ENCODE measurements at places on chromosomes 3 and 15.

DNA sequence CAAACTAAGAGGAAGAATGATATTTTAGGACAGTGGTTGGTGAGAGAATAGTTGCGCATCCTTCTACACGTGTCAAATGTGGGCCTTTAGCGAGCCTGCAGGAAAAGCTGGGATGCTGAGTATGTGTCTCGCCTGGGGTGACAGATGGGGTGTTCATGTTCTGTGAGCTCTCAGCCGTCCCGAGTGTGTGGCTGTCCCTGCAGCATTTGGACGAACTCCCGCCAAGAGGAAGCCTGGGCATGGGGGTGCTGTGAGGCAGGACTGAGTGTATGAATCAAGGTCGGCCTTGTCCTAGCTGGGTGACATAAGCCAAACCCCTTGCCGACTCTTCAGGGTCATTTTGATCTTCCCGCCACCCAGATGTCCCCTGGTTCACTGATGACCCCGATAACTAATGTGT lies 94.8 kb downstream of the CACNA1D start:
- DNase-seq, result no peak

- no peak for DNase-seq
Measured at GRCh38 chr15:56051676-56052075, 58.3 kb upstream of the NEDD4 start.

- DNase-seq, result no peak
Measured at GRCh38 chr3:67018105-67018788, 20.1 kb downstream of the KBTBD8 start.

DNA sequence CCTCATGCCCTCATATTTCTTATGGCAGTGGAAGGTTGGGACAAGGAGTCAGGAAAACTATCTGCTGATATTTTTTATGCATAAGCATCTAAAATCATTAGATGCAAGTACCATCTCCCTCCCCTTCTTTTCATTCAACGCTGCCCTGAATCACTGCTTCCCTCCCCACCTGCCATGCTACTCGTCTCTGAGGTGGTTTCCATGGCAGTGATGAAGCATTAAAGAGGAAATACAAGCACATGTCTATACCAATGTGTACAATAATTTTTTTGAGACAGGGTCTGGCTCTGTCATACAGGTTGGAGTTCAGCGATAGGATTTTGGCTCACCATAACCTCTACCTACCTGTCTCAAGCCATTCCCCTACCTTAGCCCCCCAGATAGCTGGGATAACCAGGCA lies 67.5 kb upstream of the SETMAR start:
- DNase-seq, result no peak

DNA sequence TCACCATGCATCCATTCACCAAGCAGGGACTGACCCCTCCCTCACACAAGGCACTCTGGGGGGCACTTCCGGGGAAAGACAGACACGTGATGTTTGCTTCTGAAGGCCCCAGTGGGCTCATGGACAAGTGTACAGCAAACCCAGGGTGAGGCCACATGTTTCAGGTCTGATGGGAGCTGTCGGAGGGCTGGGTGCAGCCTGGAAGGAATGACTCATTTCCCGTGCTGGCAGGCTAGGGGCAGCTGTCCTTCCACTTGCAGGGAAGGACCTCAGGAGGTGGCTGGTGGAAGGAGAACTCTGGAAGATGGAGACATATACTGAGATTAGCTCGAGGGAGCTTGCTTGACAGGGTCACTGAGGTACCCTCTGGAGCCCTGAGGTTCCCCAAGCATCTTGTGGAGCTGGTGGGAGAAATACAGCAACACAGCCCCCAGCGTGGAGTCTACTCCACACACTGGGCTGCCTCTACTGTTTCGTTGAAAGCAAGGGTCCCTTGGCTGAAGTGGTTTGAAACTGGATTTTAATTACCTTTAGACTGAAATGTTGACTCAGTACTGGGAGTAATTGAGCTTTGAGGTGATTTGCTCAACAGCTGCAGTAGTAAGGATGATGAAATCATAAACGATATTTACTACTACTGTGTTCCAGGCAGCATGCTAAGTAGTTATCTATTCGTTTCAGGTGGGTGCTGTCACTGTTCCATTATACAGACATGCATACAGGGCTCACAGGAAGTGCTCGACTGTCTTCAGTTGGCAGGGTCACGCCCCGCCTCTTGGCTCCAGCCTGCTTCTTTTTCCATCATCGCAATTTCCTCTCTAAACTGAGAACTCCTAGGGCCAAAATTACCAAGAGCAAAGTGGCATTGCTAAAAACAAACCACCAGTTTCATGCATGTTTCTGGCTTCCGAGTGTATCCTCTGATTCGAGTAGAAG lies 230.4 kb downstream of the ADAMTS17 start:
- DNase-seq, result no peak

GRCh38 chr15:82047453-82048400 lies 1.9 kb upstream of the MEX3B start:
- no peak for DNase-seq

DNA sequence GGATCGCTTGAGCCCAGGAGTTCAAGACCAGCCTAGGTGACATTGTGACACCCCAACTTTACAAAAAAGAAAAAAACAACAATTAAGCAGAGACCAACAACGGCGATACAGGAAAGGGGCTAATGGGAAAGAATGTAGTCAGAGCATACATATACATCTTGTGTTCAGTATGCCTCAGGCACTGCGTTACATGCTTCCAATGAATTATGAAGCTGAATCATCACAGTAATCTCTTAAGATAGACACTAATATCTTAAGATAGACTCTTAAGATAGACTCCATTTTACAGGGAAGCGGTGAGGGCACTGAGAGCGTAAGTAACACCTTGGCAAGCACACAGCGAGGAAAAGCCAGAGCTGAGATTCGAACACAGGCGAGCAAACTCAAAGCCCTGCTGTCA lies 6.1 kb upstream of the LDHAL6B start:
- DNase-seq, result no peak

DNA sequence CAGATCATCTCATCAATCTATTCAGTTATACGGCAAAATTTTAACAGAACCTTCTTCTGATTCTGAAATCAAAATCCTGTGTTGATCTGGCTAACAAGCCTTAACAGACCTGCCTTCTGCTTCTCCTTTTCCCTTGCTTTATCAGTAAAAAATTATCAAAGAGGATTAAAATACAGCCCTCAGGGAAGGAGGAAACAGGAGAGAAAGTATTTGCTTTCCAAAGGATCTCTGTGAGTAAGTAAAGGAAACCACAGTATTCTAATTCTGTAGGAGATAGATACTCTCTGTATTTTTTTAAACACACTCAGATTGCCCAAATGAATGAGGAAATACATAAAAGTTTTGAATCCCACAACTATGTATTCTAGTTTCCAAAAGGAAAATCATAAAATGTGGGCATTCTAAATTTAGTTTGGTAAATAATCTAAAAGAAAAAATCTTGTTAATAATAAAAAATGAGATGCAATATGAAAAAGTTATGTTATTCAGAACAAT lies 221.8 kb downstream of the ZIC1 start:
- no peak for DNase-seq

DNA sequence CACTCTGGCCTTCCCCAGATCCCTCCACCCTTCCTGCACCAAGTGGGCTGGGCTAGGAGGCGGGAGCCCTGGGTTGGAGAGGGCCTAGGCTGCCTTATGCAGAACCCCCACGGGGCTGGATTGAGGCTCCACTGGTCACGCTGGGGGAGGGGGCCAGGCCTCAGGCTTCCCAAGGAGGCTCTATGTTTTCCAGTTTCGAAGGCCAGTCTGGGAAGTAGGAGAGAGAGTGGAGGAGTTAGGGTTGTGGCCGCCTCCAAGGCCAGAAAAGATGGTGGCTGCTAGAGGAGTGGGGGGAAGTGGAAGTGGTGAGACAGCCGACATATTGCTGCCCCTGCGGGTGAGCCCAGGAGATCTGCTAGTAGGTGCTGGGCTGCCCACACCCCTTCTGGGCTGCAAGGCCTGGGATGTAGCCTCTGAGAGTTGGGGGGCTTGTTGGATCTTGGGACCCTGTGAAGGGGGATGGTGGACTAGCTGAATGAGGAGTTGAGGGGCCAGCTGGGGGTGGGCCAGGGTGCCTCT lies 1.2 kb downstream of the GNAI2 start:
- DNase-seq, result peak; percentile 25

- no peak for DNase-seq
Measured at GRCh38 chr3:133246119-133246518, 153.7 kb upstream of the BFSP2 start.

GRCh38 chr15:77508541-77509243 lies 88.0 kb downstream of the HMG20A start:
- no peak for DNase-seq

GRCh38 chr3:37999836-38000235 lies 9.2 kb downstream of the VILL start:
- DNase-seq, result peak; percentile 7

GRCh38 chr3:172698631-172699030 lies 12.2 kb downstream of the NCEH1 start:
- DNase-seq, result no peak

- no peak for DNase-seq
Measured at GRCh38 chr3:185935465-185936272, 2.1 kb downstream of the TRA2B start.

GRCh38 chr15:35181538-35181937 lies 96.4 kb upstream of the NANOGP8 start:
- no peak for DNase-seq

DNA sequence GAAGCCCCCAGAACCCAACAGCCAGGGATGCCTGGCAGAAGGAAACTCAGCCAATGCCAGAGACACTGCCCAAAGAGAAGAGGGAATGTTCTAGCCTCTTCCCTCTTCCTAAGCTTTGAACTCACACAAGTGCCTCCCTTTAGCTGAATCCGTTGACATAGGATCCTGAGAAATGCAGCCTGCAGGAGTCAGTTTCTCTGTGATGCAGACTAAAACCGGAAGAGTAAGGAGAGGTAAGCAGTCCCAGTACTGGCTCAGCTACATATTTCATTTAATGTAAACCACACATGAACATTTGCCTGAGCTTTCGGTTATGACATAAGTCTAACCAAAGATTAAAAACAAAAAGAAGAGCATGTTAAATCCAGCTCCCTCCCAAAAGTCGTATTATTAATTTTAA lies 768.7 kb downstream of the TBL1XR1 start:
- no peak for DNase-seq

DNA sequence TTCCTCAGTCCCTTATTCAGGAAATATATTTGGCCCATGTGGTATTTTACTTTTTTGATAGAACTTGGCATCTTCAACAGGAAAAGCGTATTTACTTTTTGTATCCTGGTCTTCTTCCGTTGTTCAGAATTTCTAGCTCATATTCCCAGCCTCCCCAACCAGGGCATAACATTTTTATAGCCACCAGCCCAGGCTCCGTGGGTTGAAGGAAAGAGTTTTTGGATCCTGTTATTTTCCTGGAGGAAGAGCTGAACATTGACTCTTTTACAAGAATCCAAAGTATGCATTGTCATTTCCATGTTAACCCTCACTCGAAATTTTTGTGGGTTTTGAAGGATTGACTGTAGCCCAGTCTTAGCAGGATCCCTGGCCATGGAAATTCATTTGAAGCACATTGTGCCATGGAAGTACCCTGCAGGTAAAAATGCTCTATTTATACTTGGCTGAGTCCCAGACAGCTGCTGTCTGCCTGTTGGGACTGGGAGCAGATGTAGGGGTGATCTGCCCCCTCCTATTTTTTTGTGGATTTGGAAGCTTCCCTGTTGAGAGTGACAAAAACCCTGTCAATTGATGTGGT lies 98.8 kb downstream of the AKAP13 start:
- no peak for DNase-seq

DNA sequence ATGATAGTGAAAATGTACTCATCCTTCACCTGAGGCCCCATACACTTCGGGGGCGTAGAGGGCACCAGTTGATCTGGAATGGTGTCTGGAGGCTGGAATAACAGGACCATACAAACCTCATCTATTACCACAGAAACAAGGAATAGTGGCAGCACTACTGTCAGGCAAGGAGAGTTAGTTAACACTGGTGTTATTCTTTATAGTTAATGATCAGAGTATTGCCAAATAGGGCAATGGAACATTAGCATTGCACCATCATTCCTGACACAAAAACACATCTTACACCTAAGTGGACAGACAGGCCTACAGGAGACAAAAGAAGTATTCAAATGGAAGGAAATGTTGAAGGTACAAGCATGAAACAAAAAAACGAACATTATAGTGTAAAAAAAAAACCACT lies 137.0 kb upstream of the UBP1 start:
- no peak for DNase-seq

DNA sequence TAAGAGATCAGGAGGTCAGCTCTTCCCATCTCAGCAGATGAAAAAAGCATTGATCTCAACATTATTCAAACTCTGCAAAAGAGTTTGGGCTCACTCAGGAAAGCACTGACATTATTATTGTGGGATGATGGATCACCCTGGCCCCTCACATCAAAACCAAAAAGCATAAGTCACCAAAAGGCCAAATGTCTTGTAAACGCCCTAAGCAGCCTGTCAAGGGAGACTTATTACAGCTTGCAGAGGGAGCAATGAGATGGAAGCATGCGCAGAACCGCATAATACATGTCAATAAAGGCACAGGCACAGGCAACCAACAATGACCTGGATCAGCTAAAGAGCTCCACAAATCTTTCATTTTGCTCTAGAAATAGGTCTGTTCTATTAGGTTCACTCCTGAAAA lies 4.6 kb downstream of the FSIP1 start:
- DNase-seq, result no peak

- DNase-seq, result peak; percentile 66
Measured at GRCh38 chr15:50906954-50907600, 1.4 kb upstream of the AP4E1 start.

DNA sequence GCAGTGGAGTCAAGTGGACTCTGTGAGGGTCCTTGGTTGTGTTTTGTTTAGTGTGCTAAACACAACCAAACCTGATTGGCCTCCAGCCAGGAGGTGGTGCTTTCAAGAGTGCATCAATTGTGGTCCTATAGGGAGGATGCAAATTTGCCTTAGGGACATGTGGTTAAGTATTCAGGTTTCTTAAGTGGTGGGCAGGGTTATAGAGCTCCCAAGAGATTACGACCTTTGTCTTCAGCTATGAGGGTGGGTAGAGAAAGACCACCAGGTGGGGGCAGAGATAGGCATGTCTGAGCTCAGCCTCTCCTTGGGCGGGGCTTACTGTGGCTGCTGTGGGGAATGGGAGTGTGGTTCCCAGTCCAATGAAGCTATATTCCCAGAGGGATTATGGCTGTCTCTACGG lies 186.6 kb downstream of the SQOR start:
- no peak for DNase-seq

GRCh38 chr3:171809611-171809860 lies 747 bp downstream of the PLD1 start:
- no peak for DNase-seq

GRCh38 chr3:174547801-174548435 lies 311.2 kb upstream of the NAALADL2 start:
- no peak for DNase-seq

Measured in activated CD8-positive, alpha-beta memory T cell treated with anti-CD3 and anti-CD28 coated beads, Interleukin-2, amount 50 U/mL, for 4 hours (primary cell).